ENCODE measurements at places on chromosomes 5 and 9.

- DNase-seq = no peak
Observed at GRCh38 chr9:136367296-136368145, 4.0 kb upstream of the DNLZ start.

- DNase-seq = no peak
Observed at GRCh38 chr9:15187589-15187988, 119.4 kb downstream of the TTC39B start.

DNA sequence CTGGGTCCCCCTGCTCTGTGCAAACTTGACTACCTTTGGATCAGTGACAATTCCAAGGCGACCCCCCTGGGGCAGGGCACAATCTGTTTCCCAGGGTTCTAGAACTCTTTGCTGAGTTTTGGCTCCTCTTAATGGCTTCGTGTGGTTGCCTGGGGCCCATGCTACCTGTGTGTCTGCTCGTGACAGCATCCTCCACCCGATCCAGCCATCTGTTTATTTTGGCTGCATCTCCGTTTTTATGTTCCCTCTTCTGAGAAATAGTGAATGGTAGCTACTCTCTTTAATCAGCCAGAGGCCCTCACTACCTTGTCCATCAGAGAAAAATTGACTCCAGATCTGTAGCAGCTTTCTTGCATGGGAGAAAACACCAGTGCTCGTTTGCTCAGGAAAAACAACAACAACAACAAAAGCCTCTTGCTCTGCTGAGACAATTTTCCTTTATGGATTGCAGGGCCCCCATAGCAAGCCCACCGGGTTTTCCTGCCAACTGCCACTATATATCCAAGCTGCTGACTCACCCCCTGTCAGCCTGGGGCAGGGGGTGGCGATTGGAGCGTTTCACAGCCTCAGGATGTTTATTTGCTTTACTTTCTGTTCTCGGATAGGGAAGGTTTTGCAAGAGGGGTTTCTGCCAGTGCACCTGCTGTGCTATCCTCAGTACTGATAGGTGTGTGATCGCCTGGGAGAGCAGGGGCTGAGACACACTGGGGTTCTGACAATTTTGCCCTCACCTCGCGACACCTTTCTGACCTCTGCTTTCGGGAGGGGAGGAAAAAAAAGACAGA is 607.8 kb downstream of the BNC2 start:
- no peak for DNase-seq

DNA sequence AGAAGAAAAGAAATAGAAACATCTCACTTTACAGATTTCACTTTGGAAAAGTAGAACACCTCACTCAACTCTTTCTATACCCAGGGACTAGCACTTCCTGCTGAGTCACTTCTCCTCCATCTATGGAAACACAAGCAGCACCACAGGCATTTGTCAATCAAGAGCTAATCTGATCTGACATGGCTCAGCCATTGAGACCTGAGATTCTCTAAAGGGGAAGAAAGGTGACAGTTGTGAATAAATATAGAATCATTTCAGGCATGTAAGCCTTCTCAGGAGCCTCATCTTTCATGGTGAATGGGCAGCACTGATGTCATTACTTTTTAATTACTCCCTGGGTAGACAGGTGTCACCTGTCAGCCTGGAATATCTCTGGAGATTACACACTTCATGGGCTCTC is 559.8 kb downstream of the HINT1 start:
- DNase-seq = no peak

DNA sequence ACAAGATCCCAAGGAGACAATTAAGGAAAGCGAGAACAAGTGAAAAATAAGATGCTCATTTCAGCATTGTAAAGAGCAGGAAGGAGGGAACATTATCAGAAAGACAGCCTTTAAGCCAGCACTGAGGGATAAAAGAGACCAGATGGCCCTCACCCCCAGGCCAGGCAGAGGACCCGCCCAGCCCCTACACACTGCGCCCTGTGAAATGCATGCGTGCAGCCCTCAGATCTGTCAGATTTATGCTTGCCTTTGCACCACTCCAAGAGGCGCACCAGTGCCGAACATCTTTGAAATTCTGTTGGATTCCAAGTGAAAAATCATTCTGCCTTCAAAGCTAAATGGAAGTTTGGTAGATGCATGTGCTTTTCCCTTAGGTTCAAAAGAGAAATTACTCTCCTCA is 378.0 kb downstream of the MLLT3 start:
- no peak for DNase-seq

DNA sequence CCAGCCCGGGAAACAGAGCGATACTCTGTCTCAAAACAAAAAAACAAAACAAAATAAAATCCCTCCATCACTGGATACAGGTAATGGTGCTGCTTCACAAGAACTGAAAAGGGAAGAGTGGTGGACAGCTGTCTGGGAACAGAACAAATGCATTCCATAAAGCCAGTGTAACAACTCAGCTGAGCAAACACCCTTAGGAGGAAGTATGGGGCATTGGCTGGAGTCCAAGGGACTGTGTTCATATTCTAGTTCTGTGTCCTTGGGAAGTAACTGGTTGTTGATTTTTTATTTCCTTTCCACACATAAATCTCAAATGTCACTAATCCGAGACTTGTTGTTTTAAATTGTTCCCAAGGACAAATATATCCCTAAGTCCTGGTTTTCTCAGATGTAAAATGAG is 38.3 kb downstream of the HTR1A start:
- DNase-seq = no peak

- DNase-seq = no peak
Observed at GRCh38 chr9:15132091-15132490, 174.9 kb downstream of the TTC39B start.

GRCh38 chr5:5979761-5980537 is 398.4 kb downstream of the MED10 start:
- no peak for DNase-seq

- no peak for DNase-seq
Observed at GRCh38 chr5:171149333-171149732, 159.7 kb upstream of the TLX3 start.

DNA sequence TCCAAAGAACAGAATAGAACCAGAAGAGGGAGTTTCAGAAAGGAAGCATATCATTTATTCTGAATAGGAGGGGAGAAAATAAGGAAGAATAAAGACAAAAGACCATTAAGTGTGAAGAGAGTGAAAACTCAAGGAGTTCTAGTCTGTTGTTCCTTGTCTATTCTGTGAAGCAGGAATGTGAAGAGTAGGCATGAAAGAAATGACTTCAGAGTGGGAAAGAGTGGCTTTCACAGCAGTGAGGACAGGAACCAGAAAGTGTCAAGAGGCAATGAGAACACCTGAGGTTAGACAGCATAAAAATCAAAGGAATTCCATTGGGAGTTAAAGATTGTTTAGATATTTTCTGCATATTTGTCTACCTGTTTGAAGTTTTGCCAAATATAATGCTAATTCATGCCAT is 768.8 kb upstream of the GRAMD2B start:
- DNase-seq = no peak

- no peak for DNase-seq
Observed at GRCh38 chr5:94900006-94900505, 281.6 kb downstream of the SLF1 start.

GRCh38 chr9:97831843-97832636 is 21.0 kb upstream of the FOXE1 start:
- no peak for DNase-seq

GRCh38 chr9:113563826-113564497 is 100.4 kb downstream of the RGS3 start:
- DNase-seq = no peak

GRCh38 chr9:103714992-103715391 is 379.1 kb upstream of the SMC2 start:
- DNase-seq = no peak

DNA sequence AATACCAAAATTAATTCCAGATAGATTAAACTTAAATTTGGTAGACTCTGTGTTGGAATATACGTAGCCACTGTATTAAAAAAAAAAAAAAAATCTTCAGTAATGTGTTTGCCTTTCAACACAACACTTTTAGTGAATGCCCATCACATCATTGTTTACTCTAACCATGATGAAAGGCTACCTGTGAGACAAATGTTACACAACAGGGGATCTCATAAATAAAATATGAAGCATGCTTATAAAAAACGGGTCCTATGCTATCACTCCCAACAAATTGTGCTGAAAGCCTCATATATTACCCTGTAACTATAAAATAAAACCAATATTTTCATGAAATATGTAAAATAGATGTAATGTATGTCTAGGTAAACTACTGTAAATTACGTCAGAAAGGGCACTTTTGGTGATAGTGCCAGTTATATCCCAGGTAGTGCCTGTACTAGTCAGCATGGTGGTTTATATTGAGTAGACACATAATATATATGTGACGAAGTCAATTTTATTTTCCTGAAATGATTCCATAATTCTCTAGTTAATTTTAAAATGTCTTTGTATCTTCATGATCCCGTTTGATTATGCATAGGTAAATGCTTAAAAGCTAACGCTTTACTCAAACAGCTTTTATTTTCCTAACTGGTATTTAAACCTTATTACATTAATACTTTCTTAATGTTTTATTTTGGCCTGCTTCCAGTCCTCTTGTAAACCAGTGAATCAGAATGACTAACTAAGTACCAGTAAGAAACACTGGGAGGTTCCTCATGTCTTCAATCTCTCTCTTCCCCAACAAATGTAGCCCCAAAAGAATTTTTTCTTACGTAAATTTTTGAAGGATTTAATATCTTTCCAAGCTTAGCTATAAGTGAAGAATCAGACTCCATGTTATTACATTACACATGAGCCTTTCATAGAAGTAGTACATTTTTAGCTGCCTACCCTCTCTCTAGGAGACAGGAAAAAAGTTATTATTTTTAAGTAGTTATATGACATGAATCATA is 420.3 kb downstream of the GABRG2 start:
- DNase-seq = no peak

DNA sequence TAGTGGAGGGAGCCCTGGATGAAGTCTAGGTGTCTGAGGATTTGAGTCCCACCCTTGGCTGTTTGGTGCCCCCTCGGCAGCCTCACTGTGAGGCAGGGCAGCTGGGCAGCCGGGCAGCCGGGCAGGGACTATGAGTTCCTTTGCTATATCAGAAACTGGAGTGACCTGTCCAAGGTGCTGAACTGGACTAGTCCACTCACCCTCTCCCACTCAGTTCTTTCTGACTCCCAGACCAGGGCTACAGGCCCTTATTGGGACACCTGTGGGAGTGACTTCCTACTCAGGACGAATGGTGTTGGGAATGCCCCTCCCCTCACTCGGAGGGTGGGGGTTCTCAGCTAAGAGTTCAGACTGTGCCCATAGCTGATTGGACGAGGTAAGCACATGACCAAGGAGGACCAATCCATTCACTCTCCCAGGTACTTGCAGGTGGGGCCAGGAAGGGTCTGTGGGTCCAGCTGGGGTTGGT is 34.1 kb upstream of the RAPGEF1 start:
- peak; percentile 38 for DNase-seq
